ENCODE measurements at places on chromosomes 12 and 14. TPM values are rescaled to one million over a fixed set of nuclear protein-coding genes. Genes with fewer than 3 reads are reported as not detected.

TAS2R43 gene
- not detected for polyA plus RNA-seq

AQP2 gene
- not detected for polyA plus RNA-seq

IAPP gene
- polyA plus RNA-seq = not detected

ATF1 gene
- 56.1 TPM for polyA plus RNA-seq

MANSC4 gene
- polyA plus RNA-seq = 1.9 TPM

LMNTD1 gene
- not detected for polyA plus RNA-seq

NPFF gene
- not detected for polyA plus RNA-seq

DEGS2 gene
- 0.09 TPM for polyA plus RNA-seq

KRT82 gene
- polyA plus RNA-seq = not detected

DIO2 gene
- not detected for polyA plus RNA-seq

ACOT6 gene
- polyA plus RNA-seq = 0.16 TPM

RNU4-1 gene
- not detected for polyA plus RNA-seq

YARS2 gene
- polyA plus RNA-seq = 17.8 TPM

MMP19 gene
- not detected for polyA plus RNA-seq

BMP4 gene
- not detected for polyA plus RNA-seq

PZP gene
- not detected for polyA plus RNA-seq

NR1H4 gene
- polyA plus RNA-seq = not detected

ERBB3 gene
- polyA plus RNA-seq = 1.00 TPM

KRT72 gene
- polyA plus RNA-seq = not detected

TCL1B gene
- not detected for polyA plus RNA-seq

ALKBH1 gene
- polyA plus RNA-seq = 8.2 TPM

ST8SIA1 gene
- 3.3 TPM for polyA plus RNA-seq

PTGER2 gene
- polyA plus RNA-seq = 138 TPM

RNASE2 gene
- 0.70 TPM for polyA plus RNA-seq

SPTB gene
- polyA plus RNA-seq = 0.24 TPM

LTB4R gene
- polyA plus RNA-seq = 7.8 TPM

PPHLN1 gene
- polyA plus RNA-seq = 178 TPM

MAP1LC3B2 gene
- 6.7 TPM for polyA plus RNA-seq

WBP11 gene
- 53.8 TPM for polyA plus RNA-seq

LRTM2 gene
- polyA plus RNA-seq = not detected

RND1 gene
- polyA plus RNA-seq = 0.63 TPM

TAS2R20 gene
- polyA plus RNA-seq = not detected

BICDL1 gene
- polyA plus RNA-seq = 1.6 TPM

KRT73 gene
- polyA plus RNA-seq = 1.4 TPM

CAPRIN2 gene
- 11.6 TPM for polyA plus RNA-seq

PLEKHD1 gene
- polyA plus RNA-seq = 0.18 TPM

ADAM20 gene
- polyA plus RNA-seq = not detected

NXPH4 gene
- not detected for polyA plus RNA-seq

SLC25A47 gene
- not detected for polyA plus RNA-seq

ALKBH2 gene
- 10.6 TPM for polyA plus RNA-seq

HAL gene
- not detected for polyA plus RNA-seq

KRT2 gene
- 0.80 TPM for polyA plus RNA-seq

CIROP gene
- polyA plus RNA-seq = not detected

FSCB gene
- not detected for polyA plus RNA-seq

RNASE9 gene
- polyA plus RNA-seq = not detected

P2RX7 gene
- polyA plus RNA-seq = 6.2 TPM

EIF2S3B gene
- polyA plus RNA-seq = 0.20 TPM

PRR4 gene
- 2.4 TPM for polyA plus RNA-seq

NKX2-1 gene
- polyA plus RNA-seq = not detected

AVPR1A gene
- not detected for polyA plus RNA-seq
